ENCODE measurements at places on chromosomes 5 and 9.

DNA sequence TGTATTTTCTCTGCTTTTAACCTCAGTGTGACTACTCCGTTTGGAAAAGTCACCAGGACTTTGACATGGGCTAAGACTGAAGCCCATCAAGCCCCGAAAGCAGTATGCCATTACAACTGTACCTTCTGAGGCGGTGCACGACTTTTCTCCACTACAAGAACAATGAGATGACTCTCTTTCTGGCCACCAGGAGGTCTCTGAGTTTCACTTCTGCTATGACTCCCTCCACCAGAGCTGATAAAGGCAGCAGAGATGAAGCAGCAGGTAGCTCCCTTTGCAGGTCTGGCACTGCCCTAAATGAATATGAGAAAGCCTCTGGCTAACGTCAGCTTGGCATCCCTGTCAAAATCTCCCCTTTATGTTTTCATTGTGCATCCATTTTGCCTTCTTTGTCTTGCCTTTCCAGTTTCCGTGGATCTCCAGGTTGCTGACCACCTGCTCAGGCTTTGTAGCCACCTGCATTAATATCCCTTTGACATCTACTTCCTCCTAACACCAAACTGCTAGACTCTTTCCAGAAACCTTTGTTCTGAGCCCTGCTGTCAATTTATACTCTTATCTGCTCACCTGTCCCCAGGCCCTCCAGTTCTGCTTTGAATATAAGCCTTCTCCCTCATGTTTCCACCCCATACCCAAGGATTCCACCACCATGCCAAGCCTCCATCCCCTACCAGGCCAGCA lies 221.7 kb downstream of the ZNF608 start:
- no peak for DNase-seq

DNA sequence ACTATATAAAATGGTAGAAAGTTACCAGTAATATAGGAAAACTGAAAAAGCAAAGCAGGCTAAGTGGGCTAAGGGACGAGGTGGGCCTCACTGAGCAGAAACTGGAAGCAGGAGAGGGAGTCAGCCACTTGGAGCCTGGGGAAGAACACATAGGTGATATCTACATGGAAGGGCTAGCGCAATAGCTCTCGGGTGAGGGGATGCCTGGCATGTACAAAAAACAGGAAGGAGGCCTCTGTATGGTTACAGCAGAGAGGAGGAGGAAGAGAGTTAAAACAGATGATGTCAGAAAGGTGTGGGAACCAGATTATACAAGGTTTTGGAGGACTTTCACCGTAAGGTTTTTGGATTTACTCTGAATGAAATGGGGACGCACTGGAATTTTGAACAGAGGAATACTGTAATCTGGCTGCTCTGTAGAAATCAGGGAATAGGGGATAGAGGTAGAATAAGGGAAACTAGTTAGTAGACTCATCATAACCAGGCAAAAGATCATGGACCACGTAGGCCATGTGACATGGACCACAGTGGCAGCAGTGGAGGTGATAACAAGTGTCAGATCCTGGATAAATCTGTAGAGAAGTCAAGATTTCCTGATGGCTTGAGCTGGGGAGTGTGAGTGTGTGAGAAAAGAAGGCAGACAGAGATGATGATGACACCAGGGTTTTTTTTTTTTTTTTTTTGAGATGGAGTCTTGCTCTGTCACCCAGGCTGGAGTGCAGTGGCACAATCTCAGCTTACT lies 52.5 kb downstream of the FNBP1 start:
- DNase-seq: no peak

DNA sequence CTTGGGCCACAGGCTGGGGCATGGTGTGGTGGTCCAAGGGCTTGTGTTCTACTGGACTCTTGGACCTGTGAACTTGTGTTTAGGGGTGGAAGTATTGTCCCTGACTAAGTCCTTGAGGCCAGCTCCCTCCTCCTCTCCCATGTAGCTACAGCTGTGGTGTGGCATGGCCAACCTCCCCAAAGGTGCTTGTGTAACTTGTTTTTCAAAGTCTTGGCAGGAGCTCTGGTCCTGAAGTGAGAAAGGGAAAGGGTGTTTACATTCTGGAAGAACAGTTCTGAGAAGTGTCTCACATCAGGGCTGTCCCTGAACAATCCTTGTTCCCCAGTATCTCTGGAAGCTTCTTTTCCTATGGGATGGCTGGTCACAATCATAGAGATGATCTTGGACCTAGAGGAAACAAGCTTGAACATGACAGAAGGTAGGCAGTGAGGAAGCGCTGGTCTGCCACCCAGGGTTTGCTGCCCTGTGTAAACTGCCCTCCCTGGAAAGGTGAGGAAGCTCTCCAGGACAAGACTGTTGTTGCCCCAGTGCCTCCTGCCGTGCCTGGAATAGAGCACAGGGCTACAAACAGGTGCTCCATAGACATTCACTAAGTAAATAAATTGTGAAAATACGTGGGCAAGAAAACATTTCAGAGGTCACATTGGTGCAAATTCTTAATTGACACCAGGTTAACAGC lies 64.6 kb upstream of the KLF9 start:
- no peak for DNase-seq

DNA sequence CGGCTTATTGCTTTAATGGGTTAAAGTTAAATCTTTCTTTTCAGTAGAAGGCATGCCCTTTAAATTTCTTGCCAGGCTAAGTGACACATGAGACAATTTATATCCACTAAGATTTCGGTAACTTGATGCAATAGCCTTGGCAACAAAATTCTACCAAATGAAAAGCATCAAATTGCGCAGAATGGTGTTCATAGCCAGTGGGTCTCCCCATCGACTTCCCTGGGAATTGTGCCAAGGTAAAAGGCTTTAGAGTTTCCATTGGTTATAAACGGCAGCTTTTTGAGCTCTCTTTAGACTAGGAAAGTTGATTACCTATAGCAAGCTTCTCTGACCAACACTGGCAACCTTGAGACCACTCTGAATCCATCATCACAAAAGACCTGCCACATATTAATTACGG lies 358.4 kb downstream of the ARRDC3 start:
- no peak for DNase-seq

GRCh38 chr9:18604767-18605730 lies 131.1 kb downstream of the ADAMTSL1 start:
- no peak for DNase-seq

Data from NCI-H187 (cell line).